ENCODE measurements at places on chromosomes 7 and 10.
A peak's percentile ranks its signal among the peaks of the same experiment; 100 is the strongest.

DNA sequence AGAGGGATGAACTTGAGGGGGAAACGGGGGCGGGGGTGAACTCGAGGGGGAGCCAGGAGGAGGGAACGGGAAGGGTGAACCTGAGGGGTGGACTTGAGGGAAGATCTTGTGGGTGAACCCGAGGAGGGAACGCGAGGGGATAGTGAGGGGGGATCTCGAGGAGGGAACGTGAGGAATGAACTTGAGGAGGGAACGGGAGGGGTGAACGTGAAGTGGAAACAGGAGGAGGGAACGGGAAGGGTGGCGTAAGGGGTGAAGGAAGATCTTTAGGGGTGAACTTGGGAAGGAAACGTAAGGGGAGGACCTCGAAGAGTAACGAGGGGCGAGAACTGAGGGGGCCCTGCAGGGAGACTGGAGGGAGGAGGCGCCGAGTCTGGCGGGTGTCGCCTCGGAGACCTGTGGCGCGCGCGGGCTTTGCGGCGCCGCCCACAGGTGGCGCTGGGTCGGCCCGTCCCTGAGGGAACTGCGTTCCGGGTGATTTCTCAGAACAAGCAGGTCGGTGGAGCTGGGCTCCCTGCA lies 651 bp downstream of the MYO3A start:
- peak; percentile 68 for DNase-seq

DNA sequence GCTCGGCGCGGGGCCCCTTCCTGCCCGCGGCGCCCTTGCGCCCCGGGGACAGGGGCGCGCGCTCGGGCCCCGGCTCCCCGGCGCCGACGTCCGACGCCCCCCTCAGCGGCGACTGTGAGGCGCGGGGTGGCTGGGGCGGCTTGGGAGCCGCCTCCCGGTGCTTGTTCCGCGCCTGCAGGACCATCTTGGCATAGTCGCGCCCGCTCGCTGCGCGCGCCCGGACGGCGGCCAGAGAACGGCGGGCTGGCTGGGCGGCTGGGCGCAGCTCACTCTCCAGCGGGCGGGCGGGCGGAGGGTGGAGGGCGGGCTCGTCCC lies at the start of gene DPY19L1:
Gene DPY19L1 (minus strand): TSS at position 275 of the 315 bp plus-strand sequence. CDS start 91 bp downstream, at position 184.
- no peak for DNase-seq

DNA sequence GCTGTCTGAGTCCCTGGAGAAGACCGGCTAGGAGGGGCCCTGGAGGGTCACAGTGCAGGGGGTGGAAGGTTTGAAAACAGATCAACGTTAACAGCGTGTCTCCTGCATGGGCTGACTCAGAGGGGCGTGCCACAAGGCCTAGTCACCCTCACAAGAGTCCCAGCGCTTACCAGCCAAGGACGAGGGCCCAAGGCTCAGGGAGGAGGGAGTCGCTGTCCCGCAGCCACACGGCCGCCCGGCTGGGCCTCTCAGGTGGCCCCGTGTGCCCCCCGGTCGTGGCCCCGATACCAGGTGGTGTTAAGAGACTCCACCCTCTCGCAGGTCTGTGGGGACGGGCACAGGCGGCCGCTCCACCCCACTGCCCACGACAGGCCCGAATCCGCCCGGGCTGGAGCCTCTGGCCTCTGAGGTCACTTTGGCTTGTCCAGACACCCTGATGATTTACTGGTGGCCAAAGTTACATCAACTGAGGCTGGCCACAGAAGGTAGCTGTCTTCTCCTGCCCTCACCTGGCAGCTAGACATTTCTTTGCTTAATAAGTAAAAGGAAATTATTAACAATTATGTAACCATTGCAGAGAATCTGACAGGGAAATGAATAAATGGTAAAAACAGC lies 34.0 kb downstream of the FAM20C start:
- no peak for DNase-seq

DNA sequence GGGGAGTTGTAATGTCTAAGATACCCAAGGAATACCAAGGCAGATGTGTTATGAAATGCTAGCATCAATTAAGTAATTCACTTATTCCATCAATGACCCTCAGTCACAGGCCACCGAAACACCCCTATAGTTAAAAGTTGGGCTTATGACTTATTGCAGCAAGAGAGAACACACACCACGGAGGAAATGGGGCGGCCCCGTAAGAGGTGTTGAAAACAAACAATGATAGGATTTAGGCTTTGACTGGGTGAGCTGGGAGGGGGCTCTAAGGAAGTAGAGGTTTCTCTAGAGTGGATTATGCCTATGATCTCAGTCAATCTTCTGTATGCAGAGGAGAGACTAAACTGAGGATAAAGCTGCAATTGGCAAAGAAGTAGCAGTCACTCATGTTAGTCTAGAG lies 45.4 kb upstream of the PRKCQ start:
- no peak for DNase-seq

- no peak for DNase-seq
Measured at GRCh38 chr10:17407047-17407446, 47.3 kb downstream of the ST8SIA6 start.

DNA sequence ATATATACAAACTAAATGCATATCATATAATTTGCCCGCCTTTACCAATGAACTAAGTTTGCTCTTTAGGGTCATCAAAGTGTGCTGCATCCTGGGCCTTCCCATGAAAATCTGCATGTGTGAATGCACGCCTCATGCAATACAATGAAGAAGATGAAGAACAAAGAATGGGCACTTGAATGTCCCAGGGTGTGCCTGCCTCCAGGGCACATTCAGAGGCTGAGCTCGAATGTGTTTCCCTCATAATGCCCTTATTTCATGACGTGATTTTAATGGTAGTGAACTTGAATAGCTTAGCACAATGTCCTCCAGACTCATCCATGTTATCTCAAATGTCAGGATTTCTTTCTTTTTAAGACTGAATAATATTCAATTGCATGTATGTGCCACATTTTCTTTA lies 824.9 kb downstream of the TNS3 start:
- no peak for DNase-seq

DNA sequence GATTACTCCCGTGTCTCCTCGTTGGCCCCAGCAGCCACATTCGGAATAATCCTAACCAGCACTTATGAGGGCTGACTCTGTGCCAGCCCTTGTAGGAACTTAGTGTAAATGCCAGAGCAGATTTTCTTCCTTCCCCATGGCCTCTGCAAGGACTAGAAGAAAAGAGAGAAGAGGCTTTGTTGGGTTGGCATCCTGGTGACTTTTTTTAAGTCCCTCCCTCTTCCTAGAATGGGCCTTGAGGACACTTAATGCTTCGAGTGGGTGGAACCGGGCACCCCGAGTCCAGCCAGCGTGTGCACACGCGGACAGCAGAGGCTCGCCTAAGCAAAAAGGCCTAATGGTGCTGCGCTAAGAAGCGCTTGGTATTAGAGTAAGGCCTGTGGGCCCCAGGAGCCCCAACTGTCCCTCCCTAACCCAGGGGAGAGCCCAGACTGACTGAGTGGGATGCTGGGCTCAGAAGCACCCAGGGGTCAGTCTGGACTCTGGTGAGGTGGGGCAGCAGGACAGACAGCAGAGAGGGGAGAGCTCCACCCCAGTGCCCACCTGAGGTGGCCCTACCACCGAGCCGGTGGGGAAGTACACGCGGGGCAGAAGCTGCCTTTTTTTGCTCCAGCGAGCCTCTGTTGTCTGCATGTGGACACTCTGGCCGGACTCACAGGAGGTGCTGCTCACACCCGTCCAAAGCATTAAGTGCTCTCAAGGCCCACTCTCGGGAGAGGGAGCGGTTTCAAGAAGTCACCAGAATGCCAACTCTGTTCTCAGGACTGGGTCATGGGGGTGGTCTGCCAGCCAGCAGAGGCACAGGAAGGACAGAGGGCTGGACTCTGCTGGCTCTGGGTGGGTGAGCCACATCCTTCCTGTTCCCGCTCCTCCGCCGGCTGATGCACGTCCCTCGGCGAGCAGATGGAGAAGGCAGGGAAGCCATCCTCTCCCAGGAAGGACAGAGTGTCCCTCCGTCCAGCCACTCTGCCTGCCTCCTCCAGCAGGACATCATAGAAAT lies 12.5 kb downstream of the ITPRIP start:
- no peak for DNase-seq

- no peak for DNase-seq
Measured at GRCh38 chr10:113162960-113163359, 212.9 kb downstream of the TCF7L2 start.

GRCh38 chr7:136174477-136175125 lies 197.4 kb upstream of the MTPN start:
- no peak for DNase-seq

DNA sequence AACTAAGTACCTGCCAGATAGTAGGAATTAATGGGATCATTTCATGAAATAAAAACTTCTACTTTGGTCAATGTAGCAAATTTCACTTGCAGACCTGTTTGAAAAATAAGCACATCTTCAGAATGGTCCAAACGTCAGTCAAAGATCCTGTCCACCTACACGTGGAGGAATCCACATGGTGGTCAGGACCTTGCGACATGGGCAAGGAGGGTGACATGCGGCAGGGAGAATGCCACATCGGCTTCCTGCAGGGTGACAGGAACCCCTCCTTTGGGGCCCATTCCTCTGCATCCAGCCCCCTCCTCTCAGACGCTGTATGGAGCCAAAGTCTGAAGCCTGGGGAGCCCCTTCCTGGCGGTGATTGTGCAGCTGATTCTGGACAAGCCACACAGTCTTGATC lies 95.5 kb upstream of the MGMT start:
- DNase-seq: no peak

GRCh38 chr10:78300526-78300925 lies 266.9 kb downstream of the RPS24 start:
- no peak for DNase-seq

DNA sequence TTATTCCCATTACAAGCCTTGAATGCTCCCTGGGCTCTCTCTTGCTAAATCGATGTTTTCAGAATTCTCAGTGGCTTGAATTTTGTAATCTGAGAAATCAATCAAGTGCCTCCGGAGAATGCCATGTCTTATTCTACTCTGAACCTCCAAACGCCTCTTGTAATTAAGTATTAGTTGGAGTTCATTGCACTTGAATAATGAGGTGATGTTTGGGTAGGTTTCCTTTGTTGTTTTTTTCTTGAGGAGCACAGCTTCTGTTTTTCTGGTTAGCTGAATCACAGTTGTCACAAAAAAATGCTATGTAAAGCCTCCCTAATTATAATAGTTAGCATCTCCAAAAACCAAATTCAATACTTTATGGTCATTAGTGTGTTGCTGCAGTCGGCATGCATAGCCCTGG lies 100.3 kb downstream of the PLPP4 start:
- no peak for DNase-seq

GRCh38 chr10:67725567-67725966 lies 29.6 kb upstream of the CTNNA3 start:
- DNase-seq: no peak

DNA sequence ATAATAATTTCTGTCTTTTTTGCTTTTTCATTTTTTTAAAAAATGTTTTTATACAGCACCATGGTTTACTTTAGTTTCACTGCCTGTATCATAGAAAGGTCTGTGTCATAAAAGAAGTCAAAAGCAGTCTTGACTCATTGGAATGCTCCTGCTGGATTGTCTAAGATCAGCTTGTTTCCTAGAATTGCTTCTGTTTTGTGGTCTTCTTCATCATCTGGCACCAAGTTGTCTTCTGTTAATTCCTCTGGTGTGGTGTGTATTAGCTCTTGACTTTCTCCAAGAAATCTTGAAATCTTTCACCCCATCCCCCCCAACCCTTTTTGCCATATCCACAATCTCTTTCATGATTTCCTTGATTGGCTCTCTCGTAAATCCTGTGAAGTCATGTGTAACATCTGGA lies 250.3 kb upstream of the CXCL12 start:
- DNase-seq: no peak

GRCh38 chr10:1043532-1043995 lies 5.4 kb downstream of the IDI1 start:
- no peak for DNase-seq

DNA sequence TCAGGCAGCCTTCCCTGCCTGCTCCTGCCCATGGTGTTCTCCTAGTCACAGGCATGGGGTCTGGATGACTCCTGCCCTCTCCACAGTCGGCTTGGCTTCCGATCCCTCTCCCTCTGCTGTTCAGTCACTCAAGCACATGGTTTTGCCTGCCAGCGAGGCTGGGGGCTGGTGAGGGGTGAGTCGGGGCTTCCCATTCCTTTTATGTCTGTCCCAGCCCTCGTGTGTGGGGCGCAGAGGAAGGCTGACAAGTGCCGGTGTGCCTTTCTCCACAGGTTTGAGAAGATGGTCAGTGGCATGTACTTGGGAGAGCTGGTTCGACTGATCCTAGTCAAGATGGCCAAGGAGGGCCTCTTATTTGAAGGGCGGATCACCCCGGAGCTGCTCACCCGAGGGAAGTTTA lies 40.1 kb downstream of the TACR2 start:
- no peak for DNase-seq

DNA sequence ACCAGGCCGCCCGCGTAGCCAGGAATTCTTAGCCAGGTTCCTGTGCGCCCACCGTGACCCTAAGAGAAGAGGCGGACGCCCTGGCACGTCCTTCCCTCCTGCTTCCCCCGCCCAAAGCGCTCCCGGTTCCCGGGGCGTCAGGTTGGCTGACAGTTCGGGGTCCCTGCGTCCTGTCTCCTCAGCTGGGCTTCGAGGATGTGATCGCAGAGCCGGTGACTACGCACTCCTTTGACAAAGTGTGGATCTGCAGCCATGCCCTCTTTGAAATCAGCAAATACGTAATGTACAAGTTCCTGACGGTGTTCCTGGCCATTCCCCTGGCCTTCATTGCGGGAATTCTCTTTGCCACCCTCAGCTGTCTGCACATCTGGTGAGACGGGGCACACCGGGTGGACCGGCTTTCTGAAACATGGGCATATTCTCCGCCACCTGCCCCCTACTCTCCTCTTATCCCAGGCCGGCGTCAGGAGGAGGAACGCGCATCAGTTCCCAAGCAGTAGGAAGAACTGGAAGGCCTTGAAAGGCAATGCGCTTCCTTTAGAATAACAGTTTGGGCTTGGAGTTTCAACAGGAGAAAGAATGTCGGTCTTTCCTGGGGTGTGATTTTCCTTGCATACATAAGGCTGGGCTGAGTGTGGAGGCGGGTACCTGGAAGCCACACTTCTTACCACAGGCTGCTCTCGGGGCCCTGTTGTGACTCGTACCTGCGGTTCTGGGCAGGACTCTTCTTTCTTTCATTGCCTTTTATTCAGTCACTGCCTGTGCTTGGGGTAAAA lies 728 bp downstream of the CAV2 start:
- DNase-seq: peak; percentile 21

DNA sequence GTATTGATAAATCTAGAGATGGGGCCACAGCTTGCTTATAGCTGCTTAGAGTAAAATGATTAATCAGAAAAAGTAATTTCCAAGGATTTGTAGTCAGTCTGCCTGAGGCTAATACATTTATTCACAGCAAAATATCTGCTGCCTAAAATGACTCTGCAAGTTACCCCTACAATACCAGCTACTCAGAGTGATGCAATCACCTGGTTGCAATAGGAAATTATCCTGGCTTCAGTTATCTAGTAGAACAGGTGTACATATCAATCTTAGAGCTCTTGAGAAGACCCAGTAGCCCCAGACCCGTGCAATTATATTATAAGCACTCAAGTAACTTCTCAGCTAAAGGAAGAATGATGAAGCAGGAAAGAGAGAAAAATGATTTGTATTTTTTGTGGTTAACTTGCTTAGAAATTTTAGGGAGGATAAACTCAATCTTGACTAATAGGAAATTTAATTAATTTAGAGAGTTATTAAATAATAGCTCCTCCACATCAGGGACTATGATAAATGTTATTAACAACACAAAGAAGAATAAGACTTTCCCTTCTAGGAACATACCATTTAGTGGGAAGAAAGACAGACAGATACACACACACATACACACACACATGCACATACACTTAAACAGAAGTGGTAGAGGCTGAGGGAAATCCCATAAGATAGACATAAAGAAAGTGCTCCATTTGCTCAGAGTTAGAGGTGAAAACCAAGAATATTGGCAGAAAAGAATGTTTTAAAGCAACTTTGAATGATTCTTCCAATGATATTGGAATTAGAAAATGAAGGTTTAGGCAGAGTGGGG lies 140.4 kb upstream of the PRSS1 start:
- DNase-seq: no peak
